Subcutaneous adipose tissue (tissue), 4 donors: ENCODE measurements at places on chromosomes 2 and 18. TPM values are rescaled to one million over a fixed set of nuclear protein-coding genes. Genes with fewer than 3 reads are reported as not detected.

FAM210A gene
- 14.2 TPM for total RNA-seq

HOXD1 gene
- total RNA-seq = 1.8 TPM

SCYGR8 gene
- not detected for total RNA-seq

RBM44 gene
- total RNA-seq = 1.5 TPM

ADGRF3 gene
- total RNA-seq = not detected

GKN2 gene
- total RNA-seq = not detected

C2orf78 gene
- total RNA-seq = not detected

PROM2 gene
- 1.3 TPM for total RNA-seq

CXCR1 gene
- total RNA-seq = 2.3 TPM

ALLC gene
- not detected for total RNA-seq

STAT4 gene
- total RNA-seq = 7.8 TPM

TXNDC2 gene
- total RNA-seq = not detected

CKAP2L gene
- 3.1 TPM for total RNA-seq

ZBTB7C gene
- total RNA-seq = 1.0 TPM

KCNJ13 gene
- not detected for total RNA-seq
